Astrocyte of the spinal cord (primary cell): ENCODE measurements at places on chromosomes 6 and 20.

GRCh38 chr6:31687860-31688693, 7.2 kb upstream of the LY6G5C start:
- DNase-seq: no peak

DNA sequence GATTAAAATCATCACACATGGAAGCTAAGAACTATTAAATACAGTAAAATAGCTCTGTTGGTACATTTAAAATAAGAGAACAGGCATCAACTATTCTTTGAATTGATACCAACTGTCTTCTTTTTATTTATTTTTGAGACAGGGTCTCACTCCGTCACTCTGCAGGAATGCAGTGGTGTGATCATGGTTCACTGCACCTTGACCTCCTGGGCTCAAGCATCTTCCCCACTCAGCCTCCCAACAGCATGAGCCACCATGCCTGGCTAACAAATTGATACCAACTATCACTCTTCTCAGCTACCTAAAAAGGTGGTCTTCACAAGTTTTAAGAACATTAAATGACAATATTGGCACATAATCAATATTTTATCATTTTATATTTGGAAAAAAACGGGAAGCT, 7.8 kb upstream of the PNISR start:
- no peak for DNase-seq

DNA sequence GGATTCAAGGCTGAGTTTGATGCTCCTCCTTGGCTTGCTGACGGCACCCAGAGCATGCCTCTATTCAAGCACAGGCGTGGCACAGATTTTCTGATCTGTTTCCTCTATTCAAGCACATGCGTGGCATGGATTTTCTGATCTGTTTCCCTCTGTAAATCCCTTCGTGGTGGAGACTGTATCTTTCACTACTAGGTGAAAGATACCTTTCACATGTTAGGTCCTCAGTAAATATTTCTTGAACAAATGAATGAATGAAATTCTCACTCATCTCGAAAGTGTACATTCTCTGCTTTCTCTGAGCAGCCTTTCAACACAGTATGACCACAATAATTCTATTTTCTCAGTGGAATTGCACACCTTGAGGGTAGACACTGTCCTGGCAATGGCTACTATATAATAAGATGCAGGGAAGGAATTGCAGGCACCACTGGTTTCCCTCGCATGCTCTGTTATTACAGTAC, 72.6 kb upstream of the F13A1 start:
- no peak for DNase-seq

DNA sequence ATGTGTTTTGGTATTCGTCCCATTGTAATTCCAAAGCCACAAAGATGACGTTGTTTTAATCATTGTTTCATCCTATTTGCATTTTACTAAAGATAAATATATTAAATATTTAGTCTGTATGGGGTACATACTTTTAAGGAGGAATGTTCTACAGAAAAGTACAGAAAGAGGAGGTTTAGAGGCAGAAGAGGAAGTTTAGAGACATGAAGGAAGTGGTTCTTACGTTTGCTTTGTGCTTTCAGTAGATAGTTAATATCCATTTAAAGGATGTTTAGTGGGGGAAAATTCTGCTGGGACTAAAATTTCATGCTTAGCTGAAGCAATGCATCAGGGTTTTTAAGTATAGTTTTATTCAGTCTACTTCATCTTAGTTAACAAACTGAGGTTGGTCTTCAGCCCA, 116.6 kb downstream of the CRYBG1 start:
- DNase-seq: no peak

GRCh38 chr6:55560290-55560885, 18.6 kb downstream of the HMGCLL1 start:
- no peak for DNase-seq

DNA sequence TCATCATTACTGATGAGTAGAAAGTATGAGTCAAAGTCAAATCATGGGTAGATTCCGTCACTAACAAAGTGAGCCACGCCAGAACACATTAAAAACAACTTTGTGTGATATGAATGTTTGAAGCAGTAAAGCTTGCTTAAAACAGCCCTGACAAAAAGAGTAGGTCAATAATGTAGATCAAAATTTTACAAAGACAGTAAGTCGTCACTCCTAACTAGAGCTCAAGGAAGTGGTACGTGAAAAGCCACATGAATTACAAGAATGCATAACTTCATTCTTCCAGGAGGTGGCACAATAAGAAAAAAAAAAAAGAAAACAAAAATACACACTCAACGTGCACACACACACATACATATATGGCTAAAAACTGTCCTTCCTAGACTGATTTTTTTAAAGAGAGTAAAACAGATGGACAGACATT, 69.9 kb downstream of the HACE1 start:
- DNase-seq: peak; percentile 70

DNA sequence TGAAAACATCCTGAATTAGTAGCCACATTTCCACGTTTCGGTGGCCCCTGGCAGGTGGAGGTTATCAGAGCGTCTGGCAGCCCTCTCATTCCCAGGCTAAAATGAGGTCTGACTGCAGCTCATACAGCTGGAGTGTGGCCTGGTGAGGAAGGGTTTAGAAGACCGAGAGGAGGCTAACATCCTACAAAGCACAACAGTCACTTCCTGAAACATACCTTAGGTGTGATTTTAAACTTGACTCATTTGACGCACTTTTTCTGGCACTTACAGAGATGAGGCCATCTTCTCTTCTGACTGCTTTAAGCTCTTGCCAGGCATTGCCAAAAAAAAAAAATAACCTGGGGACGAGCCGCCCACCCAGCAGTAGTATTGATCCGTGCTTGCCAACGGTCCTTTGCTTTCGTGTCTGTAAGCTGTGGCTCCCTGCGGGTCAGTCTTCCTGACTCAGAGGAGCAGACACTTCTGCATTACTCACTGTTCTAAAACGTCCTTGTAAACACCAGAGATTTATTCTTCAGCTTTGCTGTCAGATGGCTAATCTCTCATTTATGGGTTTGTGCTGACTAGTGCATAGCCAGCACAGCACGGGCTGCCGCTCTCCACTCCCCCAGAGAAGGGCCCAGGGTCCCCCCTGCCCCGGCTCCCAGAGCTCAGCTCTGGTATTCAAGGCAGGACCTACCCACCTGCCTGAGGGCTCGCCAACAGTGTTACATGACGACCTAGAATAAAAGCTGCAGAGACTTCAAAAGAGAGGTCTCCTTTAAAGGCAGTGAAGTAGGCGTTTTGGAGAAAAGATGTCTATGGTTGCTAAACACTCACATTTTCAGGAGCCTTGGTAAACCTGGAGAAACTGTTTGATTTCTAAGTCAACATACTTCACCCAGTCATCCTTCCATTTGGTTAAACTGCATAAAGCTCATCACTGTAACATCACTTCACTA, 78.5 kb upstream of the FRMD1 start:
- peak; percentile 85 for DNase-seq

- DNase-seq: no peak
Measured at GRCh38 chr6:26012061-26012460, 49.5 kb downstream of the TRIM38 start.

DNA sequence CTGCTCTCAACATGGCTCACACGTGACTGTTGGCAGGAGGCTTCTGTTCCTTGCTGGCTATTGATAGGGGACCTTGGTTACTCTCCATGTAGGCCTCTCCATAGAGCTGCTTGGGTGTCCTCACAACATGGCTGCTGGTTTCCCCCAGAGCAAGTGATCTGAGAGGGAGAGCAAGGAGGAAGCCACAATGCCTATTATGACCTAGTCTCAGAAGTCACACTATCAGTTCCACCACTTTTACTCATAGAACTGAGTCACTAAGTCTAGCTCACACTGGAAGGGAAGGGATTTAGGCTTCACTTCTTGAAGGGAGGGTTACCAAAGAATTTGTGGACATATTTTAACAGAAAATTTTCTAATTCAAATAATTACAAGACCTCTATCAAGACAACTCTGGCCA, 8.7 kb upstream of the NOP56 start:
- no peak for DNase-seq
